Naive B cell (primary cell): ENCODE measurements at places on chromosomes 7 and 10. TPM values are rescaled to one million over a fixed set of nuclear protein-coding genes. Genes with fewer than 3 reads are reported as not detected.

DNA sequence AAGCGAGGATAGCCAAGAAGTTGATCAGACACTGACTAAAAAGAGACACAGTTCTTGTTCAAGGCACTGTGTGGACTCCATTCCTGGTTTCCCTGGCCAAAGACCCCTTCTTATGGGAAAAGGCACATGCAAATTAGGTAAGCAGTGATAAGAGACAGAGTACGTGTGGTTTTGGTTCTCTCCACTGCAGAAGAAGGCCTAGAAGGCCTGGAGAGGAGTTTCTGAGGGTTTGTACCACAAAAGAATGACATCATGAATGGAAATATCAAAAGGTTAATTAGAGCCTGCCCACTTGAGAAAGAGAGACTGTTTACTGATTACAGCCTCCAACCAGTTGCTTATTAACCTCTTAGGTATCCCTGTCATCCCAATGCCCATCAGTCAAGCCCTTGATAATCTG, 137.5 kb downstream of the ZNF365 start:
- DNase-seq, result no peak

DNA sequence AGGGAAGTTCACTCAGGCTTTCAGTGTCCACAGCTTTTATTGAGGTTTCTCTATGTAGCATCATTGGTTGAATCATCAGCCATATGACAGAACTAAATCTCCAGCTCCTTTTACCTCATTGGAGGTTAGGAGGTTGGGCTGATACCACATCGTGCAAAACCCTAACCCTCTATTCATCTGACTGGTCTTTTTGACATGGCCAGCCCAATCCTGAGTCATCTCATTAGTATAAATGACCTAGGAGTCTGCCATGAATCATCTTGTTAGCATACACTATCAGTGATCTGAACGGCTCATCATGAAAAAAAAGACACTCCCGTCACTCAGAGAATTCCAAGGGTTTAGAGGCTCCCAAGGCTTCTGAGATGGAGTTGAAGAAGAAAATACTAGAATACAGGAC, 669.8 kb upstream of the POT1 start:
- DNase-seq, result no peak

GRCh38 chr7:80472491-80473200, 39.2 kb downstream of the GNAT3 start:
- no peak for DNase-seq

- DNase-seq, result no peak
Measured at GRCh38 chr10:129892548-129893052, 71.5 kb downstream of the EBF3 start.

DNA sequence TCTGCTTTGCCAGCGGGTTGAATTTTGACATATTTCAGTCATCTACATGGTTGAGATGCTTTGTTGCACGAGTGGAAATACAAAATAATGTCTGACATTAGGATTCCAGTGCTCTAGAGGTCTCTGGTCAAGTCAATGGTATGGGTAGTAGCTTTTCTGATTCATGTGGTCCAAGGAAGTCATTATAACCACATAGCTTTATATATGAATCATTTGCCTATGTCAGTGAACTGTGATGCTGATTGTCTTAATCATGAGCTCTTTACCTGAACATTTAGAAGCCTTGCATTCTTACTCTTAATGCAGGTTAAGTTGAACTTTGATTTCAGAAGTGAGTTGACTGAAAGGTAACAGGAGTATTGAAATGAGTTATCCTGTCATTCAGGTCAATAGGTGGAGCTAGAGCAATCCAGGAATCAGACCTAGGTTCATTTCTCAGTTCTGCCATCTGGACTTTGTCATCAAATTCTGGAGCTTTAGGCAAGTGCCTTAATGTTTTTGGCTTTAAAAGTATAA, 3.3 kb downstream of the MAPK8 start:
- no peak for DNase-seq

DNA sequence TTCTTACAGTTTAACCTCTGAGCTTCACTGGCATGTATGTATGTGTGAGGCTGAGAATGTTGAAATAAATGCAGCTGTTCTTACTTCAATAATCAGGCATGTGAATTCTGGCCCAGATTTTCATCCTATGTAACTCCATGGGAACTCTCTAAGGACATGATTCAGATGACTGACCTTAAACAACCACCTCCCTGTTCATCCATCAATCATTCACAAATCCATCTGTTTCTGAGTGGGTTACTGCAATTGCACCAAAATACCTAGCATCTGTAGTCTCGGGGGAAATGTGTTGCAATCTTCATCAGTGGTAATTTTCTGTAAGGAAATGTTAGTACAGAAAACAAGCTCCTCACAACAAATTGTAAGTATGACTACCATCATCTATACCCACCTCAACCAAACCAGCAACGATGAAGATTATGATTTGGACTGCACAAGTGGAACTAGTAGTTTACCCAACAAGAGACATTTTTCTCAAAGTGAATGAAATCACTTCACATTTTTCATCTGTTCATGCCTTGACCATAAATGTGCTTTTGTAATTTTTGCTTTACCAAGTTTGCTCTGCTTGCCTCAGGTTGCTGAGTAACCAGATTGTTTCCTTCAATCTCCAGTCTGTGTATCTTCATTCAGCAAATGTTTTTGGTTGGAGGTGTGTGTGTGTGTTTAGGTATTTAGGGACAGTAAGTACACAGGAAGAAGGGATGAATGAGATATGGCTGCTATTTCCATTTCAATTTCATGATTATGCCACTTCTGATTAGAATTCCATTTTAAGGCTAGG, 65.7 kb upstream of the FZD8 start:
- DNase-seq, result no peak

DNA sequence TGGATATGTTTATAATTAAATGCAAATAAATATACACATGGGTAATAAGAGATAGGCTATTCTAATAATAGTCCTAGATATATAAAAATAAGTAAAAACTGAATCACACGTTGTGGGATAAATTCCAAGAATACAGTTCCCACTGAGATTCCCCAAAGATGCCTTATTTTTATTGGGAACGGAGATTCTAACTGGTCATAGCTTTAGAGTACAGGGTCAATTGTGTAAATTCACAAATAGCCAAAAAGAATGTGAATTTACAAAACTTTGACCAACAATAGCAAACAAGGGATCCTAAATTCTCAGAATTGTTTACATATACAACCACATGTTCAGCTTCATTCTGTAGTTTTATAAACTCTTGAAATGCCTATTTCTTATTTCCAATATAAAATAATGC, 65.0 kb downstream of the VSTM4 start:
- no peak for DNase-seq

- no peak for DNase-seq
Measured at GRCh38 chr7:158710651-158711102, 6.1 kb upstream of the NCAPG2 start.

DNA sequence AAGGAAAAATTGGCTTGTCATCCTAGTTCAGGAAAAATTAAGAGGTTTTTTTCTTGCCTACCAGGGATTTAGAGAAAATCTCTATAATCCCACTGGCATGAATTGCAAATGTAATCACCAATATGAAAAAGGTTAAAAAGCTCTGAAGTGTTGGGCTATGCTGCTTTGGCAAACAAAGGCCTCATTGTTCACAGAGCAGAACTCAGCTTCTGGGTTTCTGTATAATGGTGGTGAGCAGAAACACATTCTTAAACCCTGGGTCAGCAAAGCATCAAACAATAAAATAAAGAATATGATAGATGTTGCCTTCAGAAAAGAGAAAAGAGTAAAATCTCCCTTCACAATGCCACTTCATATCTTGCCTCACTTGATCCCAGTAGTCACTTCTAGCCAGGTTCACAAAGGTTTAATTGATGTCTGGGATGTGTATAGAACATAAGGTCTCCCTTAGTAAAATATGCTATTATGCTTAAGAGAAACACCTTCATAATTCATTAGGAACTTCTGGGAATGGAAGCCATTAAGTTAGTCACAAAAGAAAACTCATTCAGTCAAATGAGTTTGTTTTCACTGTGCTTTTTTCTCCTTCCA, 1255.5 kb upstream of the PHF14 start:
- DNase-seq, result no peak

- no peak for DNase-seq
Measured at GRCh38 chr10:85795460-85795859, 571.1 kb downstream of the GRID1 start.

DNA sequence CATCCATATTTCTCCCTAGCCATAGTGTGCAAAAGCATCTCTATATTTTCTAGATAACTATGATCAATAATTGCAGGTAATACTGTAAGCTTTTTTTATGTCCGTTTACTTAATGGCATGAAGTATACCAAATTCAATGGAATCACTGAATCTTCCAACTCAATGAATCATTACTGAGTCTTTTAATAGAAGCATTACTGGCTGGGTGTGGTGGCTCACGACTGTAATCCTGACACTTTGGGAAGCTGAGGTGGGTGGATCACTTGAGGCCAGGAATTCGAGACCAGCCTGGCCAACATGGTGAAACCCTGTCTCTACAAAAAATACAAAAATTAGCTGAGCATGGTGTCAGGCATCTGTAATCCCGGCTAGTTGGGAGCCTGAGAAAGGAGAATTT, 372.5 kb downstream of the BMPER start:
- no peak for DNase-seq

DNA sequence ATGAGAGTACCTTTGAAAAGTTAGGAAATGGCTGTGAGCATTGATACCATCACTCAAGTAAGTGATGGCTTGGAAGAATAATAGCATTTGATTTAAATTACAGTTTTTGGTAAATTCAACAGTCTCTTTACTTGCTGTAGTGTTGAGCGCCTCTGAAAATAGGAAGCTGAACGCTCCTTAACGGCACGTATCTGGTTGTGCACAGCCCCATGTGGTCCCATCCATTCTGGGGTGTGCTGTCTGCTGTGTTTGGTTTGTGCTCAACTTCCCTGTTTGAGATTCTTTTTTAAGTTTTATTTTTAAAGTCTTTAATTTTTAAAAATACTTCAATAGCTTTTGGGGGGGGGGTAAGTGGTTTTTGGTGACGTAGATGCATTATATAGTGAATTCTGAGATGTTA, 51.5 kb downstream of the DNAJB6 start:
- DNase-seq, result no peak

GRCh38 chr7:34612661-34613060, 45.4 kb upstream of the NPSR1 start:
- DNase-seq, result no peak

Gene DGKI
- not detected for polyA plus RNA-seq

Gene HTR5A
- polyA plus RNA-seq, result not detected

Gene TMEM130
- polyA plus RNA-seq, result not detected

Gene SPAM1
- not detected for polyA plus RNA-seq

Gene IFIT1B
- polyA plus RNA-seq, result 0.15 TPM

Gene CALCR
- not detected for polyA plus RNA-seq

Gene ST8SIA6
- polyA plus RNA-seq, result not detected

Gene IL2RA
- polyA plus RNA-seq, result 1.8 TPM

Gene HOXA7
- not detected for polyA plus RNA-seq
